ENCODE measurements at places on chromosomes 12 and 14. TPM values are rescaled to one million over a fixed set of nuclear protein-coding genes. Genes with fewer than 3 reads are reported as not detected.

DNA sequence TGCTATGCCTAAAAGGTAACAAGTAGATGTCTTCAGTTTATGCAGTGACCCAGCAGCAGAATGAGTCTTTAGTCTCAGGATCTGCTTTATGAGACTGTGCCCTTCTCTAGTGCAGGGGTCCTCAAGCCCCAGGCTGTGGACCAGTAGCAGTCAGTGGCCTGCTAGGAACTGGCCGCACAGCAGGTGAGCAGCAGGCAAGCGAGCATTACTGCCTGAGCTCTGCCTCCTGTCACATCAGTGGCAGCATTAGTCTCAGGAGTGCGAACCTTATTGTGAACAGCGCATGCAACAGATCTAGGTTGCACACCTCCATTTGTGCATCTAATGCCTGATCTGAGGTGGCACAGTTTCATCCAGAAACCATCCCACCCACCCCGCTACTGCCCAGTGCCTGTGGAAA, 38.4 kb downstream of the LRP6 start:
- peaks cover 46% of the 10 kb centered on the region for H3K4me1 ChIP-seq
- H3K27ac ChIP-seq: no peak overlapping the region
- no peaks in the 10 kb centered on the region for H3K27me3 ChIP-seq
- DNase-seq: no peak
- H3K4me3 ChIP-seq: no peak overlapping the region

SCNN1A gene
- total RNA-seq: 7.7 TPM

GRCh38 chr14:28542040-28542439, 224.5 kb upstream of the FOXG1 start:
- H3K4me3 ChIP-seq: no peak overlapping the region
- no peaks in the 10 kb centered on the region for H3K36me3 ChIP-seq
- no peaks in the 10 kb centered on the region for H3K4me1 ChIP-seq

DNA sequence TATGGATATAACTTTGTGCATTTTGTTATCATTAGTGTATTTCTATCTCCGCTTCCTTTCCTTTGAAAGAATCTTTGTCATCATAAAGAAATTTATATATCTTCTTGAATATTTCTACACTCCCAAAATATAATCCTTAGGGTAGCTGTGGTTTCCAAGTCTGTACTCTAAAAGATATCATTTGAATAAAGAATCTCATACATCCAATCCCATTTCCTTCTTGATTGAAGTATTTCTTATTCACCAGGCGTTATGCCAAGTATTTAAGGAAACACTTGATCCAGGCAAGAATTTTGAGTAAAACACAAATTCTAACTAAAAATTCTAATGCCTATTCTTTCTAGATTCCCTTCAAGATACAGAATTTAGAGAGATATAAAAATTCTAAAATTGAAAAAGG, 821.8 kb downstream of the GALC start:
- no peak overlapping the region for H3K27ac ChIP-seq
- no peak overlapping the region for H3K4me3 ChIP-seq
- H3K4me1 ChIP-seq: no peaks in the 10 kb centered on the region
- no peak for DNase-seq
- H3K27me3 ChIP-seq: no peaks in the 10 kb centered on the region

DACT1 gene
- 2.1 TPM for total RNA-seq

TMEM233 gene
- total RNA-seq: 0.17 TPM

DNA sequence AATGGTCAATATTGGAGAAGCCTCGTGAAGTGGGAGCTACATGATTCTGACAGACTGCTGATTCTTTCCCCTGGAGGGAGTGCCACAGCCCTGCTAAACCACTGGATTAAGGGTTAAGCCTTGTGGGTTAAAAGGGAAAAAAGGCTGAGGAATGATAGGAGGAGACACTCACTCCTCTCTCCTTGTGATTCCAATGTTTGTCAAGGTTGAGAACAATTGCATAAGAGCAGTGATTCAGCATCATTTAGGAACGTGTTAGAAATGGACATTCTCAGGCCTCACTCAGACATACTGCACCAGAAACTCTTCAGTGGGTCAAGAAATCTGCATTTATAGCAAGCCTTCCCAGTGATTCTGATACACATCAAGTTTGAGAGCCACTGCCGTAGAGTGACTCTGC, 87.8 kb upstream of the GZMB start:
- no peaks in the 10 kb centered on the region for H3K4me1 ChIP-seq
- peaks cover 2% of the 10 kb centered on the region for H3K27me3 ChIP-seq
- H3K27ac ChIP-seq: no peak overlapping the region

- no peak for DNase-seq
- H3K4me1 ChIP-seq: no peaks in the 10 kb centered on the region
- no peaks in the 10 kb centered on the region for H3K36me3 ChIP-seq
- no peak overlapping the region for H3K4me3 ChIP-seq
These were observed 45.6 kb upstream of the MIS18BP1 start for GRCh38 chr14:45298423-45299117.

DNA sequence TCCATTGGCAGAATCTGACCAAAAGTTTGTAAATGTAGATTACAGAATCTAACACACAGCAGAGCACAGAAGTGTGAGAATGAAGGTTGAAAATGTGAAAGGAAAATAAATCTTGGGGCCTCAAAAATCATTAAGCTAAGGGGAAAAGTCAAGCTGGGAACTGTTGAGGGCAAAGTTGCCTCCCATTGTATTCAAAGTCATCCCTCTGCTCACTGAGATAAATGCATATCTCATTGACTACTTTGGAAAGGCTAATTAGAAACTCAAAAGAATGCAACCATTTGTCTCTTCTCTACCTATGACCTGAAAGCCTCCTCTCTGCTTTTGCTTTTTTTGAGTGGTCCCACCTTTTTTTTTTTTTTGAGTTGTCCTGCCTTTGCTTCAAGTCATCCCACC, 97.4 kb upstream of the ATF7IP start:
- no peaks in the 10 kb centered on the region for H3K4me1 ChIP-seq
- no peaks in the 10 kb centered on the region for H3K27me3 ChIP-seq
- no peak overlapping the region for H3K27ac ChIP-seq
- no peak for DNase-seq

OVCH1 gene
- 0.08 TPM for total RNA-seq

DNA sequence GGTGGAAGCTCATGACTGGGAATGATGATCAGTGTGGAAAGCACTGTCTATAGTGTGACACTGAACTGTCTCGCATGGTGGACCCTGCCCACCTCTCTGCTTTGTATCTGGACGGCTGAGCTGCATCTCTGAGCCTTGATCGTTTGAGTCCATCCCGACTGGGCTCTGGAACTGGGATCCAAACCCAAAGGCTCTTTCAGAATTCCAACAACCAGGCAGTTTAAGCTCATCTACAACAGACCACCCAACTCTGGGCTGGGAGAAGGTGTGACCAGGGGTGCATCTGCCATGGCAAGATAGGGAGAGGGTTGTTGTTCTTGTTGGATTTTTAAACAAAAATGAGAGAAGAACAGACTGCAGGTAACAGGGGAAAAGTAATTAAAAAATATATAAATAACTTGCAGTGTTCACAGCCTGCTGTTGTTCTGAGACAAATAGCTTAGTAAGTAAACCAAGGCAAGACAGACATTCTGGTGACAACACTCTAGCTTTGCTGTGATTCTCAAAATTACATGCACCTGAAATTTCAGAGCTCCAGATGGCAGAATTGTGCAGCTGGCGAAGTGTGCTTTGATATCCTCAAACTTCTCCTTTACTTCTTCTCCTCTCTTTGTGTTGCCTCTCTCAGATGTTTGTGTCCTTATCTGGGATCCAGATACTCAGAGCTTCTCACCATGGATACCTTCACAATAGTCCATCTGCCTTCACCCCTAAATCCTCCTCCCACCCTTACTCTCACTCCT, 209.6 kb downstream of the EMP1 start:
- H3K27ac ChIP-seq: no peak overlapping the region
- no peak for DNase-seq
- no peaks in the 10 kb centered on the region for H3K36me3 ChIP-seq
- no peaks in the 10 kb centered on the region for H3K27me3 ChIP-seq
- H3K4me1 ChIP-seq: no peaks in the 10 kb centered on the region

CD27 gene
- total RNA-seq: 0.67 TPM

- no peak for DNase-seq
- H3K27me3 ChIP-seq: no peaks in the 10 kb centered on the region
- H3K4me1 ChIP-seq: no peaks in the 10 kb centered on the region
- H3K36me3 ChIP-seq: no peaks in the 10 kb centered on the region
- no peak overlapping the region for H3K27ac ChIP-seq
These were observed 211.0 kb downstream of the TBX5 start for GRCh38 chr12:114194956-114195355.

TOMM20L gene
- total RNA-seq: not detected

GRCh38 chr14:88793259-88793625, 489 bp upstream of the EML5 start:
- peak overlapping the region; percentile 65 for H3K4me3 ChIP-seq
- peaks cover 4% of the 10 kb centered on the region for H3K4me1 ChIP-seq
- DNase-seq: no peak
- H3K27me3 ChIP-seq: no peaks in the 10 kb centered on the region
- no peak overlapping the region for H3K27ac ChIP-seq
- H3K36me3 ChIP-seq: no peaks in the 10 kb centered on the region

MRPL42 gene
- total RNA-seq: 34.1 TPM

CRIP2 gene
- total RNA-seq: 10.9 TPM

TMEM229B gene
- total RNA-seq: 1.7 TPM

Measured in liver (tissue), 10 donors.